ELR (cell line): ENCODE measurements at places on chromosomes 16 and 17.
A peak's percentile ranks its signal among the peaks of the same experiment; 100 is the strongest.

DNA sequence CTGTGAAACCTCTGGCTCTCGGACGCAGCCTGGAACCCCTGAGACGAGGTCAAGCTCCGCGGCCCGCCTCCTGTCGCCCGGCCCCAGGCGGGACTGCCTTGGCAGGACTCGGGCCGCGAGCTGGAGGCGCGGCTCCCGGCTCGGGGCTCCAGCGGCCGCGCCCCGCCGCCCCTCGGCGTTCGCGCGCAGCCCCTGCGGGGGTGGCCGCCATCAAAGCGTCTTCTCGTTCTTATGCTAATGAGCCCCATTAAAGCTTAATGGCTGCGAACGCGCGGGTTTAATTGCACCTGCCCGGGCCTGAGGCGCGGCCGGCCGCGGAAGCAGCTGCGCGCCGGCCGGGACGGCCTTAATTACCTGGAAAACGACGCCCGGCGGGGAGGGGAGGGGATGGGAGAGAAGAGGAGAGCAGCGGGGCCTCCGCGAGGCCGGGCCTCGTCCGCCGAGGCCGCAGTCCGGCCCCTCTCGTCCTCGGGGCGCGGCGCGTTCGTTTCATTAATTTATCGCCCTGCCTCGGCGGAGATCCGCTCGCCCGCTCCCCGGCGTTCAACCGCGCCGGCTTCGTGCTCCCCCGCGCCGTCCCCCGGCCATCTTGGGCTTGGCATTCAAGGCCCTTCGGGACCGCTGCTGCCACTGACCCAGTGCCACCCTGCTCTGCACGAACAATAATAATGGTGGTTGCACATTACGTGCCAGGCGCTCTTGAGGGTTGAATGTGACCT lies 19.2 kb downstream of the RAI1 start:
- no peak for DNase-seq

DNA sequence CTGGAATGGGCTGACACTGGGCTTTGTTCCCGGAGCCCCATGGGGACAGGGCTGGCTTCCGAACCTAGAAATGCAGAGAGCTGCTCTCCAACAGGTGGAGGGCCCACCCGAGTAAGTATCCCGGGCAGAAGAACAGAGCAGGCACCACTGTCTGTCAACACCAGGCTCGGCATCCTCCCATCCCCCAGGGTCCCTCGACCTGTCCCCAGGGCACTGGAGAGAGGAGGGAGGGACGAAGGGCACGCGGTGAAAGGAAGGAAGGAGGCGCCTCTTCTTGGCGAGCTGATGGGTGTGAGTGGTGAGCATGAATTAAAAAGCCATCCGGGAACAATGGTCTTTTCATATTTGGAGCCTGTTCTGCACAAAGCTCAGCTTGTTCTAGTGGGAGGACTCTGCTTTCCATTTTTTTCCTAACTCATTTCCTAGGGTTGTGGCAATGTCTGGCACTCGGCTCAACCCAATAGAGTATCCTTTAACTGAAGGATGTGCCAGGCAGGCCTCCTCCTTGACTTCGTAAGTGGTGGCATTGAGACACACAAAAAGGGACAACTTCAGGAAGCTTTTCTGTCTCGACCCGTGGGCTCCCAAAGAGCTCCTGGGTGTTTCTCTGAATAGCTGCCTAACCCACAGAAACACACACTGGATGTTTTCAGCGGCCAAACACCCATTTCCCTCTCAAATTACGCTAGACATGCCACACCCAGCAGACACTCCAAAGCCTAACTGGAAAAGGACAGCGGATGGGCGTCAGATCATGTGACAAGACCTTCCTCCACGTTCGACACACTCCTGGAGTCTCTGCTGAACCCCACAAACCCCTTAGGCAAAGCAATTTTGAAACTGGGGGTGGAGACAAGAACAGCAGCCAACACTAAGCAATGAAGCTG lies 47.7 kb downstream of the ZFHX3 start:
- DNase-seq: no peak

DNA sequence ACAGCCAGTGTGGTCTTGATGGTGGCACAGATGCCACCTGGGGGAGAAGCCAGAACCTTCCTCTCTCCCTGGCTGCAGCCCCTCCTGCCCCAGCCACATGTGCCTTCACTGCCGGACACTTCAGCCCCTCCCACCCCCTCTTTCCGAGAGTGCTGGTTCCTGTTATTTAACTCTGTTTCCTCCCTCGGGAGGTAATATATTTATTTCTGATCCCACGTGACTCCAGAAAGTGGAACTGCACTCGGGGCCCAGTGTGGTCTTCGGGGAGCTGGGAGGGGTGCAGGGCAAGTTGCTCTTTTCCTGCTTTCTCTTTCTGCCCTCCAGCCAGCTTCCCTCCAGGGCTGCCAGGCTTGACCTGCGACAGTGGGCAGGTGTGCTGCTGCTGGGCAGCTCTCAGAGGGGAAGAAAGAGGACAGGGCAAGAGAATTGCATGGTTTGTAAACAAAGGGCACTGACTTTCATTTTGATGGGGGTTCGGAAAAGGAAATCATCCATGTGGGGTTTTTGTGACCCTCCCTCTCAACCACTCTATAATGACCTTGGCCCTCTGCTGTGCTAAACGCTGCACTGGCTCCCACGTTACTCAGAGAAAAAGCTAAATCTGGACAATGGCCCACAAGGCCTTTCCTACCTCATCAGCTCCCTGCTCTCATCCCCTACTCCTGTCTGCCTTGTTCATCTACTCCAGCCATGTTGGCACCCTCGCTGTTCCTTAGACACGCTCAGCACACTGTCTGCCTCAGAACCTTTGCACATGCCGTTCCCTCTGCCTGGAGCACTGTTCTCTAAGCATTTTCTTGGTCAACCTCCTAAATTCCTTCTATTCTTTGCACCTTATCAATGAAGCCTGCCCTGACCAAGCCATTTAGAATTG lies 8.2 kb upstream of the CIITA start:
- DNase-seq: no peak

DNA sequence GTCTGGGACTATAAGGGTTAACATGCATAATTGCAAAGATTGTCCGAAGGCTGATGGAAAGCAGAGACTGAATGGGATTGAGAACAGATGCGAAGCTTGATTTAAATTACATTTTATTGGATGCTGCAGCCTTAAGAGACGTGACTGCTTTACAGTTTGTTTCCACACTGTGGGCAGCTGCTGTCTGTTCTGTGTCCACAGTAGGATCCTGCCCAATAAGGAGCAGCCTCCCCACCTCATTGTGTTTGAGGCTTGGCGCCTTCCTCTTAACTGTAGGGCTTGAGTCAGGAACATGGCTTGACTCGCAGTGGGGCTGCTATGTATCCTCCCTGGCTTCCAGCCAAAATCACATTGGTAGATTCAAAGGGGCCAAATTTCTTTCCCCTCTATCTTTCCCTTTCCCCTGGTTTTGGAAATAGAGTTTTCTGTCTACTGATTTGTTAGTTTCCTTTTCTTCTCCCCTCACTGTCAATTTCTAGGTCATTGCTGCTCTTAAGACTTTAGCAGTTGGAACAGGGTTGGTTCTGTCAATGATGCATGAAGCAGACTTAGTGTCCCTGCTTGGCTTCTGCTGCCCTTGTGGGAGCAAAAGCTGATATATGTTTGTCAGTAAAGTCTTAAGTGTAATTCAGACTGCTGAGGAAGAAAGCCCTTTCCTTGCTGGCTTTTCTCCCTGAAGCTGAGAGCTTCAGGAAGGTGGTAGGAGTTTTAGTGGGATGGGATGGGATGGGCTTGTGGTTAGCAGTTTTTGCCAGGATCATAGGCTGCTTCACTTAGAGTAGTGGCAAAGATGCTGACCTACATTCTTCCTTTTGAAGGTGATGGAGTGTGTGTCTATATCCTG lies 5.0 kb upstream of the RARA start:
- DNase-seq: peak; percentile 41

DNA sequence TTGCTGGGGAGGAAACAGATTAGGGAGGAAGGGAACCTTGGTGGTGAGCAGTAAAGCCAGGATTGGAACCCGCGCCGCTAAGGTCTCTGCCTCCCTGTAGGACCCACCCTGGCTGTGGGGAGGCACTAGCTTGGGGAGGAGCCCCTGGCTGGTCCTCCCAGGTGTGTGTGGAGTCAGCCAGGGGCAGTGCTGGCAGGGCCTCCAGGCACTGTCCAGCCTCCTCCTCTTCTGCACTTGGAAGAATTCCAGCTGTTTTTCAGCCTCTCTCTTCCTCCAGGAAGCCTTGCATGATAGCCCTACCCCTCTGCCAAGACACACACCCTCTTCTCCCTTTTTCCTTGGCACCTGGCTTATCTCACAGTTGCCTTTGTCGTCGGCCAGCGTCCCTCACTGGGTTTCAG lies 34.8 kb downstream of the TMEM235 start:
- DNase-seq: no peak

- DNase-seq: no peak
Measured at GRCh38 chr16:82605863-82606620, 20.7 kb upstream of the CDH13 start.

- DNase-seq: no peak
Measured at GRCh38 chr17:48308581-48308980, 121.4 kb downstream of the SKAP1 start.

DNA sequence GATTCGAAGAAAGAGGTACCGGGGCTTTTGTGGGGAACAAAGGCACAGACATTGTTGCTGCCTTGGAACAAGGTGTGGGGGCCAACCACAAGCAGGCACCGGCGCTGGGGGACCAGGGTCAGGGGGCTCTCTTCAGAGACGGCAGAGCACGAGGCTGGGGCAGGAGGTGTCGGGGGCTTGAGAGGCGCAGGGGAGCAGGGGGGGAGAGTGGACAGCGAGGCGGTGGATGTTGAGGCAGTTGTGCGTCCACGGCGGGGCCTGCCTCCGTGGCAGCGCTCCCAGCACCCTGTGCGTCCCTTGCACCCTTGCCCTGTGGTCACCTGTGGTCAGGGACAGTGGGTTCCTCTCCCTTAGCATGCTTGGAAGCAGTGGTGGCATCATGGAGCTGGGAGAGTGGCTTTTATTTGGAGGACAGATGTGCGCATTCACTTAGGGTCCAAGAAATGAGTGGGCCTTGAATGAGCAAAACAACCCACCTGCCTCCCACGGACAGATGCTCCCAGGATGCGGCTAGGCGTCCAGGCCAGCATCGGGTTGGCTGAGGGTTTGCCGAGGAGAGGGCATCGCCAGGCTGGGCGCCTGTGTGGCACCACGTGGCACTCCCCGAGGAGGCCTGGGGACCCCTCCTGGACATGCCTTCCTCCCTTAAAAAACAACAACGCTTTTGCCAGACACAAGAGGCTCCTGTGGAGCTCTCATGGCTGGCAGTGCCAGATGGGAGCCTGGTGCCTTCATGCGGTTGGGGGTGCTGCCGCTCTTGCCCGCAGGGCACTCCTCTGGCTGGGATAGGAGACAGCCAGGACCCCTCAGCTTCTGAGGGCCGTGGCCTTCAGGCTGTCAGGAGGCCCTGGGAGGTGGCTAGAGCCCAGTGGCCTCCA lies 113.0 kb downstream of the BANP start:
- peak; percentile 10 for DNase-seq

GRCh38 chr17:49850772-49851386 lies 3.0 kb upstream of the TAC4 start:
- peak; percentile 26 for DNase-seq

DNA sequence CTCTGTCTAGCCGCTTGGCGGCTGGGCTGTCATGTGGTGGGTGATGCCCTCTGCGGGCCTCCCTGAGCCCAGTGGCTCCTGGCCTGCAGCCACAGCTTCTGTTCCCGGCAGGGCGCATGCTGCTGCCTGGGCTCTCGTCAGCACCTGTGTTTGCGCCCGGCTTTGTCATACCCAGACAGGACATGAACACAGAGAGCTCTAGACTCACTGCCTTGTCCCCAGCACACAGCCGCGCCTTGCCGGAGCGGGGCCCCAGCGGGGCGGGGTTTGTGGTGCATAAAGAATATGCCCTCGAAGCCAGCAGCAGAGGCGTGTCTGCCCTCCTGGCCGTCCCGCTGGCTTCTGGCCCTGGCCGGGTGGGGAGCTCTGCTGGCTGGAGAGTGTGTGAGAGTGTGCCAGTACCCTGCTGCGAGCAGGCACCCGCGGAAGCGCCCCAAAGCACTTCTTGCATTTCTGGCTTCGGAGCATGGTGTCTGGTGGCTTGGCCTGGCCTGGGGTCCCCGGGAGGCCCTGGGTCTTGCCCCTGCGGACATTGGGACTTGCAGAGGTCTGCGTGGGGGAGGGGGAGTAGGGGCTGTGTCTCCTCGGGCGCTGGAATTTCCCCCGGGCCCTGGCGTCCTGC lies 14.4 kb downstream of the ASPSCR1 start:
- DNase-seq: peak; percentile 66
